Caco-2 (cell line): ENCODE measurements at places on chromosomes 13 and 19. TPM values are rescaled to one million over a fixed set of nuclear protein-coding genes. Genes with fewer than 3 reads are reported as not detected.
A peak's percentile ranks its signal among the peaks of the same experiment; 100 is the strongest.

Gene GGN
- 0.79 TPM in 1 of 2 replicates, not detected in the other for total RNA-seq

DNA sequence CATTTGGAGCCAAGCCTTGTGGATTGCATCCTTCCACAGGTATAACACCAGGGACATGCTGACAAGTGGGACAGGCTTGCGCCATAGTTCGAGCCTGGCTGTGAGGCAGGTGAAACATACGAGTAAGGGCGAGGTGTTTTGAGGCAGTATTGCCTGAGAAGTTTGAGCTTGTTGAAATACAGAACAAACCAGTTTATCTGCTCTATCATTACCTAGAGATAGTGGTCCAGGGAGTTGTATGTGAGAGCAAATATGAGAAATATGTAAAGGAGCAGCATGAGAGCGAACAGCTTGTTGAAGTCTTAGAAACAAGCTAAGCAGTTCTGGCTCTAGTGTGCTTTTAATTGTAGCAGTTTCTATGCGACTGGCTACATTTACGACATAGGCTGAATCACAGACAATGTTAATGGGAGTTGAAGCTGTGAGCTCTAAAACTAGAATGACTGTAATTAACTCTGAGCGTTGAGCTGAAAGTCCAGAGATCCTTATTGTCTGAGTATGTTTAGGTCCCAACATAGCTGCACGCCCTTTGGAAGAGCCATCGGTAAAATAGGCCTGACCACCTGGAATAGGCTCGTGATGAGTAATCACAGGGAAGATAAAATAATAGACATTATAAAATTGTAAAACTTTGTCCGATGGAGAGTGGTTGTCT is 8.2 kb downstream of the ZNF439 start:
- no peaks in the 10 kb centered on the region for H3K36me3 ChIP-seq
- H3K27me3 ChIP-seq = no peaks in the 10 kb centered on the region
- H3K4me3 ChIP-seq = no peak overlapping the region
- H3K27ac ChIP-seq = no peak overlapping the region

DNA sequence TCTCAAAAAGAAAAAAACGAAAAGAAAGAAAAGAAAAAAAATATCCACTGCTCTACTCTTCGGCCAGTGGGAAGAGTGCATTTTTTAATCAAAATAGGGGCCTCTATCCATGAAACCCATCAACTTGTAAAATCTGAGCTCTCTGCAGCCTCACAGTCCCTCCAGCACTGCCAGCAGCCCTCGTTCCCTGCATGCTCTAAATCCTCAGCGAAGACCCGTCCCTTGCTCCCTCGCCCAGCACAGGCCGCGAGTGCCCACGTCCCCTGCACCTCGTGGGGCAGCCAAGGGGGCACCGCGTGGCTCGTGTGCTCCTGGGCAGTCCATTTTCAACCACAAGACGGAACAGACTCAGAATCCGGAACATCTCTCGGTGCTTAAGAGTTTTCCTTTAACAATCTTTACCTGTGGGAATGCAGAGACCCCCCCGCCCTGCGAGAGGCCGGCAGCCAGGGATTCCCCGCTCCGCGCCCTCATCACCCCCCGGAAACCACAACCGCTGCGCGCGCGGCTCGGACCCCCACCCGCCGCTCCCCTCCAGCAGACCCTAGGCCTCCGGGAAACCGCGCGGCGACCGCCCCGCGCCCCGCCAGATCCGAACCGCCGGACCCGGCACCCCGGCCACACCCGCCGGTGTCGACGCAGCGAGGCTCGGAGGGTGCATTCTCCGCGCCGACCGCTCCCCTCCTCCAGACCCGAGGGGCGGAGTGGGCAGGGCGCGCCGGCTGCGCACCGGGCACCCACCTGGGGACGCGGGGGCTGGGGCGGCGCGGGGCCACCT is 638 bp downstream of the ANKRD27 start:
- H3K27me3 ChIP-seq = no peaks in the 10 kb centered on the region
- peak overlapping the region; percentile 90 for H3K4me3 ChIP-seq
- 0 out of 2 replicates have a peak, but pooled peaks cover 2% of the 10 kb centered on the region for H3K36me3 ChIP-seq
- H3K27ac ChIP-seq = peak overlapping the region; percentile 75

- H3K36me3 ChIP-seq = no peaks in the 10 kb centered on the region
- no peak for DNase-seq
- no peak overlapping the region for H3K4me3 ChIP-seq
- no peaks in the 10 kb centered on the region for H3K27me3 ChIP-seq
Observed at GRCh38 chr19:33921165-33921564, 124.5 kb downstream of the KCTD15 start.

- DNase-seq = no peak
- H3K4me1 ChIP-seq = no peaks in the 10 kb centered on the region
- no peaks in the 10 kb centered on the region; the same call in 1 of the 2 replicates for H3K27me3 ChIP-seq
- no peaks in the 10 kb centered on the region for H3K36me3 ChIP-seq
- H3K27ac ChIP-seq = no peak overlapping the region
Observed at GRCh38 chr13:26531742-26532141, 25.7 kb upstream of the WASF3 start.

DNA sequence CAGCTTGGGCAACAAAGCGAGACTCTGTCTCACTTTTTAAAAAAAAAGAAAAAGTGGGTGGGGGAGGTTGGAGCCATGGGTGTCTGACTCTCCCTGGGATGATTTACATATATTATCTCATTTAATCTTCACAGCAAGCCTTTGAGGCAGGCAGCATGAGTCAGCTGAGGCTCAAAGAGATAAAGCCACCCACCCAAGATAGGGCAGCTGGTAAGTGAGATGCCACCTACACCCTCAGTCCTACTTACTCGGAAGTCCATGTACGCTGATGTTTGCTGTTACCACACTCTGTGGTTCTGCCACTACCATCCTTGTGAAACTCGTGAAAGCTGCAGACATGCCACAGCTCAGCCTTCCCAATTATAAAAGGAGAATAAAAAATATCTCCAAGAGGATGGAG is 142.0 kb upstream of the TSHZ3 start:
- no peaks in the 10 kb centered on the region for H3K36me3 ChIP-seq
- no peak overlapping the region for H3K27ac ChIP-seq
- H3K4me1 ChIP-seq = no peaks in the 10 kb centered on the region
- H3K4me3 ChIP-seq = no peak overlapping the region
- no peaks in the 10 kb centered on the region for H3K27me3 ChIP-seq

DNA sequence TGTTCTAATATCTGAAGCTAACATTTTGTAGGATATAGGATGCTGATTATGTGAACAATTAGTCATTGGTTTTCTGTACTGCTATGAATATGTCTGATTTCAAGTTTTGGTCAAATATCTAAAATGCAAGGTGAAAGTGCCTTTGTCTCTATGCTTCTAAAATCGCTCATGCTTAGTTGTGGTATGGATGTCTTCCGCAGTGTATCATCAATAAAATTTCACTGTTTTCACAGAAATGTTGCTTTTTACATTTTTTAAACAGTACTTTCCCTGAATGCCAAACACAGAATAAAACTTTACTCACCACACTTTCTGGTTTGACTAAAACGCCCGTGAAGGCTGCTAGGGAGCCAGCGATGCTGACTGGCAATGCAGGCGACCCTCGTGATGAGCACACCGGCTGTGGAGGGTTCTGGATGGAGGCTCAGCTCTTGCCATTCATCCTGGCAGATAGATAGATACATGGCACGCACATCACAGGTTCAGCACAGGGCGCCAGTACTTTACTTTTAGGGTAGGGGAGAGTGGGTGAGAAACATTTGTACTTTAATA is 40.1 kb downstream of the SLC7A9 start:
- no peak for DNase-seq
- no peaks in the 10 kb centered on the region for H3K27me3 ChIP-seq
- H3K36me3 ChIP-seq = no peaks in the 10 kb centered on the region; the same call in 1 of the 2 replicates
- H3K4me3 ChIP-seq = no peak overlapping the region

Gene LACC1
- 7.2 and 11.0 TPM in 2 replicates for total RNA-seq

Gene KCTD12
- total RNA-seq = 1.8 and 3.2 TPM in 2 replicates

DNA sequence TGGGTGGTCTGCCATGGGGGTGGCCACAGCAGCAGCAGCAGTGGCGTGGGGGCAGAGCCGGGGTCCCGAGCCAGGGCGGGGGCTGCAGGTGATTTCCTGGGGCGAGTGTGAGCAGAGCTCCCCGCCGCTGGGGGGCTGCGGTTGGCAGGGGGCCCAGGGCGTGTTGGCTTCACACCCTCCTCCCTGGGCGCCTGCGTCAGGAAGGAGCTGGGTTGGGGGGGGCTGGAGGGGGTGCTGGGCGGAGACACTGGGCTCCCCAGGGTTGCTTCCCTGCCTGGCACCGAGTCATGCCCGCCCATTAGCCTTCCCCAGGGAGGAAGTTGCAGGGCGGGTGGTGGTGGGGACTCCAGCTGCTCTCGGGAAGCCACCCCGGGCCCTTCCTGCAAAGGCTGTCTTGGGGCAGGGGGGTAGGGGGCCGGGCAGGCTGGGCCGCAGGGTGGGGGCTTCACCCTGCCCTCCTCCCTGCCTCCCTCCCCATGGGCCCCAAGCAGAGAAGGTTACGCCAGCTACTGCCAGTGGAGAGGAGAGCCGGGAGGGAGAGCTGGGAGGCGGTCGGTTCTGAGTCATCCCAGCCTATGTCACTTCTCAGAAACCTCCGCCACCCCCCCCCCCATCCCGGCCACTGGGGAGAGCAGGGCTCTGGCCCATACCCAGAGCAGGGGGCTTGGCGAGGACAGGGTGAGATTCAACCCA is 4.6 kb downstream of the MIDN start:
- no peaks in the 10 kb centered on the region for H3K27me3 ChIP-seq
- peak overlapping the region; percentile 91 for H3K27ac ChIP-seq
- peak overlapping the region; percentile 62 for H3K4me3 ChIP-seq
- DNase-seq = no peak

- DNase-seq = no peak
- H3K27me3 ChIP-seq = no peaks in the 10 kb centered on the region
- H3K36me3 ChIP-seq = no peaks in the 10 kb centered on the region
Observed at GRCh38 chr13:44955406-44955805, 33.9 kb downstream of the NUFIP1 start.

DNA sequence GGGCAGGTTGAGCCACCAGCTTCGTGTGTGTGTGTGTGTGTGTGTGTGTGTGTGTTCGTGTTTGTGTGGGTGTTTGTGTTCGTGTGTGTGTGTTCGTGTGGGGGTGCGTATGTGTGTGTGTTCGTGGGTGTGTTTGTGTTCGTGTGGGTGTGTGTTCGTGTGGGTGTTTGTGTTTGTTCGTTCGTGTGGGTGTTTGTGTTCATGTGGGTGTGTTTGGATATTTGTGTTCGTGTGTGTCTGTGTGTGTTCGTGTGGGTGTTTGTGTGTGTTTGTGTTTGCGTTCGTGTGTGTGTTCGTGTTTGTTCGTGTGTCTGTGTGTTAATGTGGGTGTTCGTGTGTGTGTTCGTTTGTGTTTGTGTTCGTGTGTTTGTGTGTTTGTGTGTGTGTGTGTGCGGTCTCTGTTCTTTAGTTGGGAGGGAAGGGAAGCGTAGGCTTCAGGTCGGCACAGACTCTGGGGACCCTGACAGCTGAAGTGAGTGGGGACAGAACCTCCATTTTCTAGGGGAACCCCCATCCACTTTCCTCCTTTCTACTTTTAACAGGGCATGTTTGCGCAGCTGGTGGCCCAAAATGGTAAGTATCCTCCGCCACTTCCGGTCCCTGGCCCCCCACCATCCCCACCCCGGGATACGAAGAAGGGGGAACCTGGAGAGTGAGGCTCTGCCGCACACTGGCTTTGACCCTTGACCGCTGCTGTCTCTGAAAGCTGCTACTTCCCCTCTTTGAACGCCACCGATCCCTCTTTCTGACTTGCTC is 1.6 kb downstream of the TNFSF9 start:
- H3K27ac ChIP-seq = no peak overlapping the region
- H3K4me3 ChIP-seq = no peak overlapping the region
- H3K36me3 ChIP-seq = no peaks in the 10 kb centered on the region
- H3K4me1 ChIP-seq = 0 out of 2 replicates have a peak, but pooled peaks cover 6% of the 10 kb centered on the region

GRCh38 chr13:36341718-36342117 is 4.5 kb downstream of the SPART start:
- no peaks in the 10 kb centered on the region for H3K36me3 ChIP-seq
- no peak overlapping the region for H3K27ac ChIP-seq
- H3K4me3 ChIP-seq = no peak overlapping the region
- no peaks in the 10 kb centered on the region for H3K4me1 ChIP-seq
- DNase-seq = no peak

Gene TNNI3
- 2.9 and 4.2 TPM in 2 replicates for total RNA-seq

Gene GFY
- 0.25 TPM in 1 of 2 replicates, not detected in the other for total RNA-seq

GRCh38 chr13:73058736-73059459 is at the start of gene KLF5:
Gene KLF5, plus strand, starts transcription at chr13:73059005. Its CDS starts 323 bp downstream, at chr13:73059328.
- H3K27ac ChIP-seq = peak within 1 kb of the TSS; percentile 80
- no peaks in the 10 kb centered on the region for H3K27me3 ChIP-seq
- H3K4me1 ChIP-seq = peaks cover 61% of the 10 kb centered on the region
- DNase-seq = peak; percentile 100

DNA sequence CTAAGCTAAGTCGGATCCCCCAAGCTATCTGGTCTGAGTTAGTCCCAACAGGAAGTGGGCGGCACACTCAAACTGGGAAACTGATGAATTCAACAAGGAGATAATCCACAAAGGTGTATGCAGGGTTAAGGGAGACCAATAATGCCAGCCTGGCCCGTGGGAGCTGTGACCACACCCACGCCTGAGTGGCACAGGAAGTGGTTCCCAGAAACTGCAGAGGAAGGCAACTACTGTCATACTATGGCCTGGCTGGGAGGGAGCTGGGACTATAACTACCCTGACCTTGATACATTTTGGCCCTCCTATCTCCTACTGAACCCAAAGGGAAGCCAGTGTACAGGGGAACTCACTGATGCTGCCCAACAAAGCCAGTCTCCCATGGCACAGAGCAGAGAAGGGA is 85.5 kb upstream of the TDRD3 start:
- no peaks in the 10 kb centered on the region for H3K4me1 ChIP-seq
- no peak for DNase-seq
- no peaks in the 10 kb centered on the region; the same call in 1 of the 2 replicates for H3K36me3 ChIP-seq
- H3K27ac ChIP-seq = no peak overlapping the region
- H3K27me3 ChIP-seq = no peaks in the 10 kb centered on the region
- no peak overlapping the region for H3K4me3 ChIP-seq

Gene PGLYRP2
- total RNA-seq = not detected in 2 replicates

Gene SHISA2
- not detected in 2 replicates for total RNA-seq

Gene DZIP1
- 6.5 and 8.1 TPM in 2 replicates for total RNA-seq

GRCh38 chr19:14395262-14395661 is 14.0 kb downstream of the ADGRE5 start:
- no peaks in the 10 kb centered on the region for H3K27me3 ChIP-seq
- H3K4me1 ChIP-seq = no peaks in the 10 kb centered on the region
- DNase-seq = no peak
- no peaks in the 10 kb centered on the region; the same call in 1 of the 2 replicates for H3K36me3 ChIP-seq
- no peak overlapping the region for H3K4me3 ChIP-seq
- H3K27ac ChIP-seq = no peak overlapping the region

- DNase-seq = no peak
- H3K27ac ChIP-seq = no peak overlapping the region
- H3K4me3 ChIP-seq = no peak overlapping the region
Observed at GRCh38 chr13:40206241-40207000, 460.0 kb downstream of the FOXO1 start.

Gene TMEM255B
- total RNA-seq = 0.67 and 0.82 TPM in 2 replicates
